ENCODE measurements at places on chromosomes 2 and 18. TPM values are rescaled to one million over a fixed set of nuclear protein-coding genes. Genes with fewer than 3 reads are reported as not detected.

DNA sequence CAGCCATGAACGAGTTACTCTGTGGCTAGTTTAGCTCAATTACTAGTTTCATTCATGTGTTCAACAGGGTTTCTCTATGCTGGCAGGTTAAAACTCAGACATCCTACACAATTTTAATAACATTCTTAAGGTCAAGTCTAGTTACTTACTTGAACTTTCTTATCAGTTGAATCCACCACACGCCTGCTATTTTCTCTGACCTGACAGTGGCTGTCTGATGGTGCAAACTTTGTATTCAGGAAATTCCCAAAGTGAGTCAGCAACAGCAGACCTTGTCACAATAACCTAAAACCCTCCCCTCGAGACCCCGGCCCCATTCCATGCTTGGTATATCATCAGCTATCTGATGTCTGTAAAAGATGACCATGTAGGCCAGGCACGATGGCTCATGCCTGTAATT lies 20.8 kb upstream of the CIDEA start:
- DNase-seq = no peak

- no peak for DNase-seq
Measured at GRCh38 chr2:198641161-198641560, 816.6 kb downstream of the SATB2 start.

The SLC23A3 gene
- 0.26 TPM for total RNA-seq

- no peak for DNase-seq
Measured at GRCh38 chr2:217325816-217326215, 466.0 kb upstream of the TNP1 start.

DNA sequence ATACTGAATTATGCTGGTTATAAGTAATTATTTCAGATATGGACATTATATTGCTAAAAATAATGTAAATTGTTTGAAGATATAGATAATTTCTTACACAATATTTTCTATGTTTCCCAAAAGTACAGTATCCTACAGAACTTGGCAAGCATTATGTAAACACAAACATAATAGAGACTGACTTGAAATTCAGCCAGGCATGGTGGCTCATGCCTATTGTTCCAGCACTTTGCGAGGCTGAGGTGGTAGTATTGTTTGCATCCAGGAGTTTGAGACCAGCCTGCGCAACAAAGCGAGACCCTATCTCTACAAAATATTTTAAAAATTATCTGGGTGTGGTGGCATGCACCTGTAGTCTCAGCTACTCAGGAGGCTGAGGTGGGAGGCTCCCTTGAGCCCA lies 1300.5 kb upstream of the DDX18 start:
- DNase-seq = no peak

The SERPINB12 gene
- total RNA-seq = not detected

DNA sequence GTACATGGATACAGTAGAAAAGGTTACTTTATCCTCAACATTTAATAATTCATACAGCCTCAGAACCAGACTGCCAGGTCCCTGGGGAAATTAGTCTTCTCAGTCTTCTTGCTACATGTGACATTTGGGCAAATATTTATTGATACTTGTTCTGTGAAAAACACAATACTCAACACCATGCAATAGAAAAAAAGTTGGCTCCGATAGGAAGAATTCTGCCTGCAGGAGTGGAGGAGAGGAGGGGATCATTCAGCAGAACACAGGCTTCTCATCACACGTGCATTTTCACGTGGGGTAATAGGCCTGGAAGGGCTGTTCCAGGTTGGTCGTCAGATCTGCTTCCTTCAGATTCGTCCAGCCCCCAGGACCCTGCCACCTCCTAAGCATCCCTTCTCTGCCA lies 58.4 kb upstream of the ACKR3 start:
- no peak for DNase-seq

DNA sequence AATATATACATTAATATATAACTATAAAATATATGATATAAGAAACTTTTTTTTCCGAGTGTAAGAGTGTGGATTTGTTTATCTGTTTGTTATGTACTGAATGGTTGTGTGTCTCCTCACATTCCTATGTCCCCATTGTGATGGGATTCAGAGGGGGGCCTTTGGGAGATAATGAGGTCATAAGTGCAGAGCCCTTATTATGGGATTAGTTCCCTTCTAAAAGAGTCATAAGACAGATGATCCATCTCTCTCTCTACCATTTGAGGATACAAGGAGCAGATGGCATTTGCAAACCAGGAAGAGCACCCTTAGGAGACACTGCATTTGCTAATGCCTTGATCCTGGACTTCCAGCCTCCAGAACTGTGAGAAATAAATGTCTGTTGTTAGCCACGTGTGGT lies 30.3 kb upstream of the SAP130 start:
- no peak for DNase-seq

DNA sequence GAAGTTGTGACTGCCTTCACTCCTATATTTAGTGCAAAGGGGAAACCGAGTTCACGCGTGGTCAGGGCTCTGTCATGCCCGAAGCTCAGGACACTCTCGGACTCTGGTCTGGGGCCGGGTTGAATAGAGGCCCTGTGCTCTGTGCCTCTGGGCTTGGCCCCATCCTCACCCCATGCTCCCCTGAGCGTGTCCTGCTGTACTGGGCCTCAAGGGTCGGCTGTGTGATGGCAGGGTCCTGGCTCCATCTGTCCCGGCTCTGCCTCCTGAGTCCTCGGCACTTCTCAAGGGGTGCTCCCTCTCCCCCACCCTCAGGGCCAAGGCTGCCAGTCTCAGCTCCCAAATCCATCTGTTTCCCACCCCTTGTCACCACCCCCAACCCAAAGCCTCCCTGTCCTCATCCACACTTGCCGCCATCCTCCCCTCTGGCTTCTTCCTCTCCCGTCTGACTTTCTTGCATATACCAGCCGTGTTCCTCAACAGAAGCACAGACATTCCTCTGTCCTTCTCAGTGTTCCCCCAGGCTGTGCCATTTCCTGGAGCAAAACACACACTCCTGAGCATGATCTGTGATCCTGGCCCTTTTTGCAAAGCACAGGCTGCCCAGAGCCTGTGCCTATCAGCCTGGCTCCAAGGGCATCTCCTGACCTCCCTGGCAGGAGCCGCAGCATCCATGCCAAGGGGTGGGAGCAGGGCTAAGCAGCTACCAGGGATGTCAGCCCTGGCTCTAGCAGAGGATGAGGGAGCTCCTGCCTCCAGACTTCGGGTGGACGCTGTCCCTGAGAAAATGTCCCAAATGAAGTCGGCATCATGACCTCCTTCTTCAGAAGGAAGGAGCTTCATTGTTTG lies 64.2 kb upstream of the OTOS start:
- no peak for DNase-seq

- DNase-seq = no peak
Measured at GRCh38 chr2:207149249-207150213, 16.2 kb downstream of the KLF7 start.

DNA sequence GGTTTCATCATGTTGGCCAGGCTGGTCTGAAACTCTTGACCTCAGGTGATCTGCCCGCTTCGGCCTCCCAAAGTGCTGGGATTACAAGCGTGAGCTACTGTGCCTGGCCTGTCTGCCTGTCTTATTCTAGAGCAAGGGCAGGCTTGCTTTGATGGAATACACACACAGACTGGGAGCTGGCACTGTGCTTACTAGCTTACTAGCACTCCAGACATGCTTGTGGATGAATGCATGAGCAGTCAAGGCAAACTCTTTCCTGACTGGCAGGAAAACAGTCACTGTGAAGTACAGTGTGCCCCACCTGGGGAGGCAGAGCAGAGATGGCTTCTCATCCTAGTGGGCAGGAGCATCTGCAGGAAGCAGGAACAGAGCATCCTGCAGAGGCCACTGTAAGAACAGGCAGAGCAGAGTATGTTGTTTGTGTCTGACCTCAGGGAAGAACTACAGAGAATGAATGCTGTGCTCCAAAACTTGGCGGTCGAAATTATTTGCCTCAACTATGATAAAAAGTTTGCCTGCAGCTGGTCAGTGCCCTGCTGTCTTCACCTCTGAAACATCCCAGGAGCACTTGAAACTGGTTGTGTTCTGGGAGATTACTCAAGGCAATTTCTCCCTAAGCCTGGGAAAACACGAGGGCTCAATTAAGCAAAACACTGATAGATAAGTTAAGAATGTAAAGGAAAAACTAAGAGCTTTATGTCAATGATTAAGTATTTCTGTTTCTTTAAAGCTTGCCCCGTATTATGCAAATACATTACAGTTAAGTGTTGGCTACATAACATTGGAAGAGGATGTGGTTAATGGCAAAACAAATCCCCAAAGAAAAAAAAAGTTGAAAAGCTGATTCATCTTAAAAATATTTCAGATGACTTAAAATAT lies 102.4 kb downstream of the VAPA start:
- DNase-seq = no peak

The SERPINB10 gene
- not detected for total RNA-seq

The CTDSP1 gene
- 53.7 TPM for total RNA-seq

- DNase-seq = no peak
Measured at GRCh38 chr2:69453475-69454129, 16.4 kb upstream of the NFU1 start.

DNA sequence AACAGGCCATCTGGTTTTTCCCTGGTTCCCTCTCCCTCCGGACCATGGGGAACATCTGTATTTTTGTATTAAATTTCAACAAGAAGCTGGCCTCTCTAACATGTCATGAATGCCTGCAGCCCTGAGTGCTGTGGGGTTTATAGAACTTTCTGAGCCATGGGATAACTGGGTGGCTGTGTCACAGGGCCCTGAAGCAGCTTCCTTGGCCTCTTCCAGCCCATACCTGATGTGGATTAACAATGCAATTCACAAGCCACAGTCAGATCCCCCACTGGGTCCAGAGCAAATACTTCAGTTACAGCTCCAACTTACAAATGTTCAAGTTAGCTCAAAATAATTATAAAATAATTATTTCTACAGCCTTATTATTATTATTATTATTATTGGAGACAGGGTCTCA lies 307.8 kb upstream of the CELF4 start:
- no peak for DNase-seq

The CDK15 gene
- not detected for total RNA-seq

- DNase-seq = peak; percentile 72
Measured at GRCh38 chr2:231714639-231715498, 6.5 kb downstream of the PTMA start.

DNA sequence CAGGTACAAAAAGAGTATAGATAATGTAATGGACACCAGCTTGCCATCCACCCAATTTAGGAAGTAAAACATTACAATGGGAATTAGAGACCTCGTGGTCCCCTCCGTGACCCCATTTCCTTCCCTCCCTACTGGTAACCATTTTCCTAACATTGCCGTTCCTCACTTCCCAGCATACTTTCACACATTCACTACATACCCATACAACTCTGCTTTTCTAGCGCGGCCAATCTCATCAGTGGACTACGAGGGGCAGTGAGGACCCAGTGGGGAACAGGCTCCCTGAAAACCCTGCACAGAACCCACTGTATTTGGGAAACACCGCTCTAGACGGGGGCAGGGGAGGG lies 1.1 kb downstream of the ENOSF1 start:
- DNase-seq = no peak

- DNase-seq = no peak
Measured at GRCh38 chr2:102074152-102074783, 68.3 kb upstream of the IL1R1 start.

- DNase-seq = no peak
Measured at GRCh38 chr2:39120521-39120770, 405 bp downstream of the SOS1 start.

GRCh38 chr2:64023485-64024258 lies 4.4 kb upstream of the VPS54 start:
- DNase-seq = no peak

The LRP2 gene
- 29.6 TPM for total RNA-seq

DNA sequence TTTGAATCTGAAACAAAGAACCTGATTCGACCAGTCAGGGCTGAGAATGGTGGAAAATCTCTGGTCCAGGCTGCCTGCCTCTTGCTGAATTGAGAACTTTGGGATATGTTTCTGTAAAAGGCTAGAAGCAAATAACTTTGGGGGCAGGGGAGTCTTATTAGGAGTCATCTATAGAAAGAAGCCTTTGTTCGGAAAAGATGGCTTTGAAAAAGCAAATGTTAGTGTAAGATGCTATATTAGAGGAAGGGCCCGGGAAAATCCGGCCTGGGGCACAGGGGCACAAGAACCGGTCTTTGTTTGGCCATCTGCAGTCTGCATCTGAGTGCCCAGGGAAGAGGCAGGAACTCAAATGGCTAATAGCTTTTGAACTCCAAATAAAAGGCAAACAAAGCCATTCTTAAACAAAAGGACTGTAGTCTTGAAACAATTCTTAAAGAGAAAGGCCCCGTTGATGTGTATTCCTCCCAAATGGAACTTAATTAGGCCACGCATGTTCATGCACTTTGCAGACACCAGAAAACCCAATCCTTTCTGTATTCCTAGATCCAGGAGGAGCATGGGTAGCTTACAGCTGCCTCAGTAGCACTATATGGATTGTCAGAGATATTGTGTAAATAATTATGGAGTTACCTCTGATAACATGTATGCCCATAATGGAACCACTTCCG lies 180.0 kb upstream of the ARL4C start:
- DNase-seq = no peak

GRCh38 chr18:57738078-57738477 lies 65.0 kb downstream of the ATP8B1 start:
- DNase-seq = no peak

- no peak for DNase-seq
Measured at GRCh38 chr2:64267699-64268098, 123.5 kb upstream of the PELI1 start.

The RBM45 gene
- total RNA-seq = 14.5 TPM

DNA sequence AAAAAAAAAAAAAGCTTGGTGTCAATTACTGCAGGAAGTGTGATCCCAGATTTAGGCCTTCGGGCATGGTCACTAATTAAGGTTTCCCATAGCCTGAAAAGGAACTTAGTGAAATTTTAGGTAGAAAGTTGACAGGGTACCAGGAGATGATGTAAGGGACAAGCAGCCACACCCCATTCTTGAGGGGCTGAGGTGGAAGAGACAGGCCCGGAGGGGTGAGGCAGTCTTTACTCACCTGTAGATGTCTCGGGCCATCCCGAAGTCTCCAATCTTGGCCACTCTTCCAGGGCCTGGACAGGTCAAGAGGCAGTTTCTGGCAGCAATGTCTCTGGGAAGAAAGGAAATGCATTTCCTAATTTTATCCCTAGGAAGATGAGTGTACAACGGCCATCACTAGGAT lies 94.3 kb downstream of the CLIP4 start:
- no peak for DNase-seq

DNA sequence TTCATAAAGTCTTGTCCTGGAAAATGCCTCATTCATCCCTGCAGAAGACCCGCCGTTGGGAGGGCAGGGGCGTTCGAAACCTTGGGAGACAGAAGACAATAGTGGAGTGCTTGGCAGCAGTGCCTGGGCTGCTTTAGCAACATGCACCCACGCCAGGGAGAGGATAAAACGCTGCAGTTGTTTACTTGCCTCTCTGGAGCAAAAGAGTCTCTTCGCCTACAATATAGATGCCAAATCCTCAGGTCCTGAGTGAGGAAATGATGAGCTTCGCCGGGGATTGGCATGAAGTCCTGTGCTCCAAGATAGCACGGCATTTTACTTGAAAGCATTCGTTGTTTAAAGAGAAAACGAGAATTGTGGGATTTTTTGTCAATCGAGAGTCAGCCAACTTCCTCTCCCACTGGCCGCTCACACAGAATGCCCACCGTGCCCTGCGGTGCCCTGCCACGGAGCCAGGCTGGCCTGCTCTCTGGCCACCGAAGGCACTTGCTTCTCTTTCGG lies 152.5 kb upstream of the POU3F3 start:
- peak; percentile 57 for DNase-seq

Data from dorsolateral prefrontal cortex (tissue), 122 donors.